ENCODE measurements at places on chromosomes 16 and 17.

GRCh38 chr17:38735161-38735997 is 5.2 kb downstream of the CISD3 start:
- peak; percentile 84 for DNase-seq

DNA sequence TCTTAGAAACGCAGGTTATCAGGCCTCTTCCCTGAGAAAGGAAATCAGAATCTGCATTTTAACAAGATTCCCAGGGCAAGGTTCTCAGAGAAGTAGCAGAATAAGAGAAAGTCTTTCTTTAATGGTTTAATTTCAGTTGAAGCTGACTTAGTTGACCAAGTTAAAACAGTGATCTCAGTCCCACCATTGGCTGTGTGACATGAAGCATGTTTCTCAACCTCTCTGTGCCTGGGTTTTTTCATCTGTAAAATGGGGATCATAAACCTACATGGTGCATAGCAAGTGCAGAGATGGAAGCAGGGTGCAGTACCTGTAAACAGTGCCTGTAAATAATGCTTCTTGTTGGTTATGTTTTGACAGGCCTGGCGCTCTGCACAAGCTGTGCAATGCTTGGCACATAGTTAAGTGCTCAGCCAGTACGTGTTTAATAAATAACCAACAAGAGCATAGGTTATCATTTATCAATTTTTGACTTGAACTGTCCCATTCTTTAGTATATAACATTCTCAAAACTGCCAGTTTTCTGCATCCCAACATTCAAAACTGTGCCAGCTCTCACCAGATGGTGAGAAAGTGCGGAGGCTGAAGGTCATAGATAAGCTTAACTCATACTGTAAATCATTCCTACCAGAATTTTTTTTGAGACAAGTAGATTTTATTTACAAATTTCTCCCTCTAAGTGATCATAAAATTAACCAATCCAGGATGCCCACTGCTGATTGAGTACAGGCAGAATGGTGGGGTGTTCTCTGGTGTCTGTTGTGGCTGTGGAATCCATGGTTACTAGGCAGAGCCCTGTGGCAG is 6.9 kb downstream of the C17orf67 start:
- DNase-seq = no peak

- no peak for DNase-seq
Measured at GRCh38 chr17:72079700-72080099, 41.1 kb upstream of the SOX9 start.

DNA sequence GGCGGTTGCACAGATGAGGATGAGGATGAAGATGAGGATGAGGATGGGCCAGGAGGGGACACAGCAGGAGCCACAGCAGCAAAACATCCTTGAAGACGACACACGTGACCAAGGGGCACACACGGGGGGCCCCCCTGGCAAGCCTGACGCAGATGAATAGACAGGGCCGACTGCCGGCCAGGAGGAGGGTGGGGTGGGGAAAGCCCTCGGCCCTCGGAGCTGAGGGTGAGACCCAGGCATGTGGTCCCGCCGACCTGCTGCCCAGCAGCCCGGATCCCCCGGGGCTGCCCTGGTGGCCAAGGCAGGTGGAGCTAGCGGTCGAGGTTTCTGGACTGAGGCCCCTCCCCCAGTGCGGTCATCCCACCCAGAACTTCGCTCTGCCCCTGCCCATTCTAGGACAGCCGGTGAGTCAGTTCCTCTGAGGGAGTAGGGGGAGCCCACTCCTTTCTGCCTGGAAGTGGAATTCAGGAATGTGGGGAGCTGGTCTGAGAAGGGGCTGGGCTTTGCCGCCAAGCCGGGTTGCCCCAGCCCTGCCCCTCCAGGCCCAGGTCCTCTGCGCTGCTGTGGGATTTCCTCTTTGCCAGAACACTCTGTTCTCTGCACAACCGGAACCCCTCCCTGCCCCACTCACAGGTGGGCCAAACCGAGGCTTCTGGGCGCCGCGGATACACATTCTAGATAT is 9.9 kb downstream of the CYGB start:
- peak; percentile 45 for DNase-seq

DNA sequence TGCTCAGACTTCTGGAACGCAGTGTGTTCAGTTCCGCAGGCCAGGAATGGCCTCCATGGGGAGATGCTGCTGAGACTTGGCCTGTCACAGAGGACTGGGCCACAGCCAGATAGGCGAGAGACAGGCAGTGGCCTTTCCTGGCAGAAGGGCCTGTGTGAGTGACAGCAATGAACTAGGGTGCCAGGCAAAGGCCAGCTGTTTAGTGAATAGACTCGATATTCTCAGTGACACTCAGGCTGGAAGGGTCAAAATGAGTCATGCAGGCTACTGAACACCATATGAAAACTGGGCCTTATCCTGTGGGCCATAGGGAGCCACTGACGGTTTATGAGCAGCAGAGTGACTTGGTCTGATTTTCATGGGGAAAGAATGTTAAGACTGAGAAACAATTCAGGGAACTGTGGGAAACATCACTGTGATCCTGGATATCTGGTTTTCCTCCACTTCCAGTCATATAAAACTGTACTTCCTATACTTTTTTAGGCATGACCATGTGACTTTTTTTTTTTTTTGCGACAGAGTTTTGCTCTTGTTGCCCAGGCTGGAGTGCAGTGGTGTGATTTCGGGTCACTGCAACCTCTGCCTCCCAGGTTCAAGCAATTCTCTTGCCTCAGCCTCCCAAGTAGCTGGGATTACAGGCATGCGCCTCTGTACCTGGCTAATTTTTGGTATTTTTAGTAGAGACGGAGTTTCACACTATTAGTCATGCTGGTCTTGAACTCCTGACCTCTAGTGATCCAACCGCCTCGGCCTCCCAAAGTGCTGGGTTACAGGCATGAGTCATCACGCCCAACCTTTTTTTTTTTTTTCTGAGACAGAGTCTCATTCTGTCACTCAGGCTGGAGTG is 5.2 kb upstream of the NUBP1 start:
- DNase-seq = peak; percentile 17

DNA sequence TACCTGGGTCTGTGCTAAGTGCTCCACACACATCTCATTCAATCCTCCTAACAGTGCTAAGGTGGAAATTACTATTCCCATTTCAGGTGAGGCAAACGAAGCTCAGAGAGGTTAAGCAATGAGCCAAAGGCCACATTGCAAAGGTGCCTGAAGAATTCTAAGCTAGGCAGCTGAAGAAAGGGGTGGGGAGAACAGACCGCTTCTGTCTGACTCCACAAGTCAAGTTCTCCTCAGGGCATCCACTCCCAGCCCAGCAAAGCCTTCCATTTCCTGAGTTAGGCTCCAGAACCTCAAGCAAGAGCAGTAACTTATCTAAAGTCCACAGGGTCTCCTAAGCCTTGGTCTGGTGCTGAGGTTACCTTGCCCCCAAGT is 27.0 kb upstream of the MRPS23 start:
- DNase-seq = no peak

DNA sequence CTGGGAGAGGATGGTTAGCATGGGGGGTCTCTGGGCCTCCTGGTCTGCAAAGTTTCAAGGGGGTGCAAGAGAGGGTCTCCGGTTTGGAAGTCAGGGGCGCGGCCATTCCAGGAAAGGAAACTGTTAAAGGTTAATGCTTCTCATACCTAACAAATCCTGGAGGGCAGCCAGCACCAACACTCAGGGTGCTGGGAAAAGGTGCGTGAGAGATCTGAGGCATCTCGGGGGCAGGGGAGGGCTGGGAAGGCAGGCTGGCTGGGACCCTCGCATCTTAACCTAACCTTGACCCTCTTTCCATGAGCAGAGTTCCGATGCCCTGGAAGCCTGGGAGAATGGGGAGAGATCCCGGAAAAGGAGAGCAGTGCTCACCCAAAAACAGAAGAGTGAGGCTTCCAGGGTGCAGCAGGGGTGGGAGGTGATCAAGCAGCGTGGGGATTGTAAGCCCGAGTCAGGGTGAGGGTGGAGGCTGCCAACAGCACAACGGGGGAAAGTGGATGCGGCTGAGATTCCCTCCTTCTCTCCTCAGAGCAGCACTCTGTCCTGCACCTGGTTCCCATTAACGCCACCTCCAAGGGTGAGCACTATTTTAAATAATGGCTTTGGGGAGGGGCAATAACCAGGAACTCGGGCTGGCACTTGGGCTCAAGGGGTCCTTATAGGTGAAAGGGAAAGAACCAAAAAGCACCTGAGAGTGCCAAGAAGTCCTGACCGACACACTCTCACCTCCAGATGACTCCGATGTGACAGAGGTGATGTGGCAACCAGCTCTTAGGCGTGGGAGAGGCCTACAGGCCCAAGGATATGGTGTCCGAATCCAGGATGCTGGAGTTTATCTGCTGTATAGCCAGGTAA is 996 bp downstream of the TNFSF13 start:
- DNase-seq = no peak

GRCh38 chr17:751269-752001 is 629 bp downstream of the GEMIN4 start:
- no peak for DNase-seq

GRCh38 chr16:89103156-89103555 is 9.5 kb downstream of the ACSF3 start:
- no peak for DNase-seq

DNA sequence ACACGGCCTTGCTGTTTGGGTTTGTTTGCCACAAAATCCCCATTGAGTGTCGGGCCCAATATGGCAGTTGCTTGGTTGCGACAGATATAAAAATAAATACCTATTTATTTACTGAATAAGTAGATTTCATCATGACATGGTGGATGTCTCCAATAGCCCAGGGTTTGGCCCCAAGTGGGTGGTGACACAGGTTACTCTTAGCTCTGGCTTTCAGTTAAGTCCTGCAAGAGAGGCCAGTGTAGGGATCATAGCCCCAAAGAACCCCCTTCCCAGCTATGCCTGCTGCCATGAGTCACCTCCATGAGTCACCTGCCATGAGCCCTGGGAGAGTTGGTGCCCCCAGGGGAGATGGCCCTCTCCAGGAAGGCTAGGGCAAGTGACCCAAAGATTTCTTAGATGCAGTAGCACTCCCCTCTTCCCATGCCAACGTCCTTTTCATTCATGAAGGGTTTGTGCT is 78.7 kb upstream of the LGALS9 start:
- DNase-seq = no peak

GRCh38 chr17:83008186-83008510 is 71.3 kb upstream of the METRNL start:
- no peak for DNase-seq

- no peak for DNase-seq
Measured at GRCh38 chr16:82016964-82017363, 5.7 kb upstream of the SDR42E1 start.

DNA sequence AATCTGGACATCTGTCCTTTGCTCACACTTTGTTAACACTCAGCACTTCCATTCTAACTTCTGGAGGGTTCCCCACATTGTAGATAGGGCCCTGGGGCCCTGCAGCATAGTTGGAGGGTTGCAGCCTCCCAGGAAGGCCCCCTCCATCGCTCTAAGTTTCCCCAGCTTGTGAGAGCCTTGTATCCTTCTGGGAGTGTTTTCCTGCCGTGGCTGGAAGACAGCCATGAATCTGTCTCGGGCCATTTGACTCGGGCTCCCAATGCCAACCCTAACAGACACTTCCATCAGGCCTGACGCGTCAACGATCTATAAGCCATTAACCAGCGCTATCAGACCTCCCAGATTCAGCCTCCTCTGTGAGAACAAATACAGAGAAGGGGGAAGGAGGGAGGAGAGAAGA is 263.7 kb upstream of the RPL38 start:
- no peak for DNase-seq

- peak; percentile 78 for DNase-seq
Measured at GRCh38 chr16:27154705-27155521, 48.4 kb upstream of the KDM8 start.

DNA sequence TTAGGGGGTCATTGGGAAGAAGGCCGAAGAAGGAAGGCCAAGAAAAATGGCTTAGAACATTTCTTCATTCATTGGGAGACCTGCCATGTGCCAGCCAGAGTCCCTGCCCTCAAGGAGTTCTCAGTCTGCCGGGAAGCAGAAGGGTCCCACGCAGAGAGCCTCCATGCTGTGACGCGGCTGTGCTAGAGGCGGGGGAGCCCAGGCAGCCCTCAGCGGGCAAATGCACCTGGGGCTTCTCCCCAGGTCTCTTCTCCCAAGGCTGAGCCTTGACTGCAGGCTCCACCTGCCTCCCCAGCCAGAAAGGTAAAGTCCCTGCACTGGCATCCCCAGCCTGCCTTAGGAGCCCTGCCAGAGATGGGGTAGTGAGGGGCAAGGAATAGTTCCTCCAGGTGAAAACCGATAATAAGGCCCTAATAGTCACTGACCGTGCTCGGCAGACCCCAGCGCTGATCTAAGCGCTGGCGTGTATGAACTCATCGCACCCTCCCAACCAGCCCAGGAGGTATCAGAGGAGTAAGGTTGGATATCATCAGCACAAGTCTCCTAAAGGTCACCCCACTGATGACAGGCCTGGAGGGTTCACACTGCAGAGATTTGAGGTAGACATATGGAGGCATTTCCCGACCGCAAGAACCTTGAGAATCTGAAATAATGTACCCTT is 6.0 kb upstream of the CDR2L start:
- DNase-seq = no peak

DNA sequence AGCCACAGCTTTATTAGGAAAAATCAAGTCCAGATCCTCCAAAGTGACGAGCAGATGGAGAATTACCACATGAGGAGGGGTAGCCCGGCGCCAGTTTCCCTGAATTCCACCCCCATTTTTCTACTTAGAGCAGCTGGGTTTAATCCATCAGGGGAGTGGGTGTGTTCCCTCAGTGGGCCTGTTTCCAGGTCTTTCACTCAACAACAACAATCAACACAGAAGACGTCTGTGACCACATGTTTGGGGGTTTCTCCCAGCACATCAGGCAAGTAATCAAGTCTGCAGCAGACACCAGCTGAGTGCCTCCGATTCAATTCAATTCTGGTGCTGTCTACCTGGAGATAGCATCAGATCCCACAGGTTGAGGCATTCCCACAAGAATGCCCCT is 6.8 kb downstream of the SLC6A2 start:
- no peak for DNase-seq

DNA sequence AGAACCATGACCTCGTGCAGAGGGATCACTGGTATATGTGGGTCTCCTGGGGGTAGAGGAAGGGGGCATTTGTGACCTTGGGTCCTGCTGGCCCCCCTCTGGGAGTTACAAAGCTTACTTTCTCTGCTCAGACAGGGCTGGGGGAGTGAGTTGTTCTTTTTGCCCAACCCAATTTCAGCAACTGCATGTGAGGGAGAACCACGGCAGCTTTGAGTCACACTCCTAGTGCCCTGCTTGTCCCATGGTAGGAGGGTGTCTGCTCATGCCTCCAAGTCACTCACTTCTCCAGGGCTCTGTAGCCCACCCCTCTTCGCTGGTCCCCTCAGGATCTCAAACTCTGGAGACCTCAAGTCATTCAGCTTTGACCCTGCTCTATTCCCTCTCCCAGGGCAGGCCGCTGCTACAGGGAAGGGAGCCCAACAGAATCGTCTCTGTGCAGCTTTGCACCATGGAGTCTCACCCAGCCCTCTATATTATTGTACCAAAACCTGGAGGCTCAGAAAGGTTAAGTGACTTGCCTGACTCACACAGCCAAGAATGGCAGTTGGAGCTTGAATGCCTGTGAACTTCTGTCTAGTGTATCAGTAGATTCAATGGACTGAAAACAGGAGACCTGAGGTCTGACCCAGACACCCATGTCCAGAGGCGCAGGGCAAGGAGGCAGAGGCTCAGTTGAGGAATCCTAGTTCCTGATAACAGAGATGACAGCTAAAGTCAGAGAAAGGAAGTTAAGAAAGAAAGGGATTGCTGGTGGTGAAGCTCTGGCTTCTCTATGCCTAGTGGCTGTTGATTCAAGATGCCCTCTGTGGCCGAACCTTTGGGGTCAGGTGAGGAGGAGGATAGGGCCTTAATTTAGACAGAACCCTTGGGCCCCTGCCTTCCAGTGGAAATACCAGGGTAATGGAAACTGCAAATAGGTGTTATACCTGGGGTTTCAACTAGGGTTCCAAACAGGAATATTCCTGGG is 14.6 kb upstream of the ETV4 start:
- no peak for DNase-seq

- DNase-seq = no peak
Measured at GRCh38 chr16:66008136-66008535, 358.4 kb upstream of the CDH5 start.

Measured in glutamatergic neuron (in vitro differentiated cells).